ENCODE measurements at places on chromosomes 2 and 18. TPM values are rescaled to one million over a fixed set of nuclear protein-coding genes. Genes with fewer than 3 reads are reported as not detected.

INPP5D gene
- 126 TPM for total RNA-seq

RGPD4 gene
- total RNA-seq: not detected

OSR1 gene
- not detected for total RNA-seq

UGT1A1 gene
- not detected for total RNA-seq

RPE gene
- total RNA-seq: 52.4 TPM

MBP gene
- 52.5 TPM for total RNA-seq

SLC5A7 gene
- not detected for total RNA-seq

NEDD4L gene
- 24.0 TPM for total RNA-seq

DCC gene
- total RNA-seq: not detected

SP100 gene
- 172 TPM for total RNA-seq

EMILIN1 gene
- 1.7 TPM for total RNA-seq

AGXT gene
- 0.19 TPM for total RNA-seq

REG3G gene
- 0.51 TPM for total RNA-seq

CCDC88A gene
- 56.6 TPM for total RNA-seq

CDH7 gene
- not detected for total RNA-seq

DSG2 gene
- 30.5 TPM for total RNA-seq

TAF4B gene
- total RNA-seq: 11.4 TPM

IL36A gene
- not detected for total RNA-seq

LYPD6 gene
- not detected for total RNA-seq

USP37 gene
- 15.6 TPM for total RNA-seq

GKN2 gene
- total RNA-seq: not detected

FHL2 gene
- total RNA-seq: 3.0 TPM

HOXD13 gene
- not detected for total RNA-seq

SERPINB12 gene
- not detected for total RNA-seq

AQP12B gene
- not detected for total RNA-seq

MYOM1 gene
- 1.1 TPM for total RNA-seq

REG3A gene
- total RNA-seq: not detected

LONRF2 gene
- 0.03 TPM for total RNA-seq

TMEM247 gene
- not detected for total RNA-seq

KCNIP3 gene
- not detected for total RNA-seq

HNRNPA3 gene
- 267 TPM for total RNA-seq

ANKRD30B gene
- total RNA-seq: not detected

AQP12A gene
- total RNA-seq: not detected

ZC3H15 gene
- 72.4 TPM for total RNA-seq

SRD5A2 gene
- total RNA-seq: not detected

PLEKHM3 gene
- total RNA-seq: 5.6 TPM

KIF1A gene
- total RNA-seq: 0.95 TPM

Data from GM12878 (cell line).